GM20000 (cell line): ENCODE measurements at places on chromosomes 12 and 14.

DNA sequence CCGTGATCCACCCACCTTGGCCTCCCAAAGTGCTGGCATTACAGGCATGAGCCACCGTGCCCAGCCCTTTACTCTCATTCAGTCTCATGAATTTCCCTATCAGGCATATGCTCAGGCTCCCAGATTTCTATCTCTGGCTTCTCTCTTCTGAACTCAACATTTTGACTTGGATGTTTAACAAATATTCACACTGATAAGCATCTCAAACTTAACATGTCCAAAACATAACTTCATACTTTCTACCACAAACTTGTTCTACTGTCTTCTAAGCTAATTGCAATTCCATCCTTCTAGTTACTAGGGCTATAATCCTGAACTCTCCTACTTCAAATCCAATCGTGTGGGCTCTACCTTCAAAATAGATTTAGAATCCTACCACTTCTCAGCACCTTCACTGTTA, 73.9 kb upstream of the PAWR start:
- DNase-seq = no peak

- no peak for DNase-seq
Observed at GRCh38 chr14:73476451-73476931, 14.2 kb upstream of the RIOX1 start.

- no peak for DNase-seq
Observed at GRCh38 chr12:95951515-95951914, 8.4 kb downstream of the AMDHD1 start.

GRCh38 chr12:106632797-106633450, 50.1 kb downstream of the RFX4 start:
- no peak for DNase-seq

DNA sequence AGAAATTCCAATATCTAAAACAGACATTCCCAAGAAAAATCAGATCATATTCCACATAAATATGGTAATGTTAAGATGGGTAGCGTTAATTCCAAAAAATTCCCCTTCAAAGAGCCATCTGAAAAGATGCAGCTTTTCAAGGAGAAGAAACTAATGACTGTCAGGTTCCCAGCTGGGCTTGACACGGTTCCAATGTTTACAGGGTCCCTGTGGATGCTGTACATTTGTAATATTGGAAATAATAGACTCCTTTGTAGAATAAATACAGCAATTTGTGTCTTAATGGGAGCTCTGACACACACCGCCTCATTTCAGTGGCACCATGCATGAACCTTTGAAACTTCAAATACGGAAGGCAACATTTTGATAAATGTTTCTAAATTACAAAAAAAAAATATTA, 140.6 kb downstream of the ITPR2 start:
- DNase-seq = no peak

- DNase-seq = no peak
Observed at GRCh38 chr12:97386133-97386581, 76.4 kb upstream of the RMST start.

DNA sequence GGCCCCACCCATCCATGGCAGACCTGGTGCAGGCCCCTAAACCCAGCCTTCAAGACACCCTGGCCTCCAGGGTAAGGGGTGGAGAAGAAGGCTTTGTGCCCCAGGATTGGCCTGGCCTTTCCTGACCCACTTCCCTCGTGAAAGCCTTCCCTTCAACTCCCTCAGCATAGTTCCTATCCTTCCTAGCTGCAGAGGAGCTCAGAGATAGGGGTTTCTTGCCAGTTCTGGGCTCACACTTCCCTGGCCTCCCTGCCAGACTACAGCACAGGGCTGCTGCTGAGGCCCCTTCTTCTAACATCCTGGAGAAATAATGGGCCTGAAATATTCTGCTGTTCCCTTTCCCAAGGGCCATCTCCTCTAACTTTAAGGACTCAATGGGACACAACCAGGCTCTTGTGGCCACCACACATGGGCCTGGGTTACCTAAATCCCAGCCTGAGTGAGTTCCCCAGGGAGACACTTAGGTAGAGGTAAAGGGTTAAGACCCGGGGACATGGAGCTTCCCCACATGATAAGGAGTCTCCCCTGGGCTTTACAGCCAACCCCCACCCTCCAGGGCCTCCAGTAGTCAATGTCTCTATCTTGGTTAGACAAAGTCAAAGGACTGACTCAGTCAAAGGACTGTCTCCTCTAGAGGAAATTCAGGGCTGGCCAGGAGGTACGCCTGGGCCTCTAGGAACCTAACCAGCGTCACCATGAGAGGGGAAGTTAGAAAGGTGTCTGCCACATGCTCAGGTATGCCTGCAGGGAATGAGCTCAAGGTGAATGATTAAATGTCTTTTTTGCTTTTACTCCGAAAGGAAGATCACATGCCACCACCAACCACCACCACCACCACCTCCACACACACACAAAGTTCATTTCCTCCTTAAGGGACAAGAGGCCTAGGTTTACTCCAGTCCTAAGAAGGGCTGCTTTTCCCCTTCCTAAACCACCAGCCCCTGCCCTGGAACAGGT, 7.1 kb downstream of the ZFP36L1 start:
- no peak for DNase-seq

DNA sequence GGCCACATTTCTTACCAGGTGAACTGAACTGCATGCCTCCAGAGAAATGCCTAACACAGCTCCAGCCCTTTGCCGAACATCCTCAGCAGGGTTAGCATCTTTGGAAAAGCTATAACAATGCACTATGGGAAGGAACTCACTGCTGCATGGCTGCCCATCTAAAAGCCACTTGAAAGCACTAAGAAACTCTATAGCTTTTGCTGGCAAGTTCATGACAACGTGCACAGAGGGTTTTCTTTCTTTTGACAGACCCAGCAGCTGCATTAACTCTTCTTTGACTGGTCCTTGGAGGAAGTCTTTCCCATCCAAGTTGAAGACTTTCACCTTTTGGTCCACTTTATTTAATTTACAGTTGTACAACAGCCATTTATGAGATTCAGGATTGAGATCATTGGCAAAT, 5.3 kb downstream of the TRMT5 start:
- DNase-seq = no peak
